Activated CD4-positive, alpha-beta T cell treated with anti-CD3 and anti-CD28 coated beads, Interleukin-10, Interleukin-2, amounts not matched to agents 100 ng/mL and 50 ng/mL, durations not matched to agents 16 hours and 8 hours (primary cell): ENCODE measurements at places on chromosomes 12 and 14.

DNA sequence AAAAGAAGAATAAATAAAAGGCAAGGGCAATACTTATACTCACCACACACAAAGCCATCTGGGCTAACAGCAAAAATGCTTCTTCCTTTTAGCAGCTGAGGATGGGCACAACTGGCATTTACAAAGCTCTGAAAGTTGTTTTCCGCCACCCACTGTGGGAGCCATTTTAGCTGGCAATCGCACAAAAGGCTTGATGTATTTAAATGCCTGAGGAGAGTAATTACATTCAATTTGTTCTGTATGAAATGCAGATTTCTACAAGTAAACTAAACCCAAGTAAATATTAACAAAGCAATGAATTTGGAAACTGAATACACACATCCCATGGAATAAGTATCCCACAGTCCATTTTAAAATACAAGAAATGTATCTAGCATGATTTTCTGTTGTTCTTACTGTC, 37.5 kb downstream of the LRIG3 start:
- DNase-seq: no peak

GRCh38 chr12:79547044-79547734, 143.6 kb downstream of the PAWR start:
- DNase-seq: no peak

GRCh38 chr14:91879196-91879595, 11.9 kb upstream of the TC2N start:
- DNase-seq: no peak

- DNase-seq: peak; percentile 23
Observed at GRCh38 chr14:24147761-24148428, 597 bp downstream of the RNF31 start.

- no peak for DNase-seq
Observed at GRCh38 chr12:118544569-118544968, 168.2 kb downstream of the SUDS3 start.

DNA sequence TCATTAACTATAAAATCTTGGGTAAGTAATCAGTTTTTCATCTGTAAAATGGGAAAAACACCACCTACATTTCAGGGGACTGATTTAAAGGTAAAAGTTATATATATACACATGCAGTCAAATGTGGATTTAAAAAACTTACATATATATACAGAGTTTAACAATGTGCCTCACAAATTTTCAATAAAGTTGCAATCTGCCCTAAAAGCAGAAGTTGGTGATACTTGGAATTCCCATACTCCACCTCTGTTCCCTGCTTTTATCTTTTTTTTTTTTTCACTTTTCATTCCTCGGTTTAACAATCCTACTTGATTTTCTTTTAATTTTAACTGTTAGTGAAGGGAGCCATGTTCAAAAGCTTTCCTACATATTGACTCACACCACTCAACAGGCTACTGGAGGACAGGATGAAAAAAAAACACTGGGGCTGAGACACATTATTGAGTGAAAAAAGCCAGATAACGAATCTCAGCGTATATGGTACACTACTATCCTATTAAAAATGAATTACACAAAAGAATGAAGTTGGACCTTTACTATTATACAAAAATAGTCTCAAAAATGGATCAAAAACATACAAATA, 24.3 kb downstream of the SPPL3 start:
- DNase-seq: no peak

GRCh38 chr12:9076733-9077132, 39.0 kb downstream of the A2M start:
- no peak for DNase-seq

DNA sequence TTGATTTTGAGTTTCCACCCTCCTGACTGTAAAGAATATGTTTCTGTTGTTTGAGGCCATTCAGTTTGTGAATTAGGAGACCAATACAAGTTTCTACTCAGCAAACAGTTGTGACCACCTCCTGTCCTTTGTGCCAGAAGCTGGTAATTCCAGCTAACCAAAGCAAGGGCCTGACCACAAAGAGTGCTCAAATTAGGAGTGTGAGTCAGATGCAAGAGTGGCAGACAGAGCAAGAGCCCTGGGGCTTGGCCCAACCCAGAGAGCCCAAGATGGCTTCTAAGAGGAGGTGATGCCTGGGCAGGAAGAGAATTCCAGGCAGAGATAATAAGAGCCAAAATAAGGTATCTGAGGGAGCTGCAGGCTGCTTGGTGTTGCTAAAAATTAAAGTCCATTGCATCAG, 77.7 kb upstream of the C14orf132 start:
- no peak for DNase-seq

- DNase-seq: no peak
Observed at GRCh38 chr12:51887476-51888315, at the start of gene ANKRD33. ANKRD33 (plus strand) TSS chr12:51888103; CDS start chr12:51888187, 84 bp downstream.

GRCh38 chr12:46933947-46934346, 108.2 kb upstream of the SLC38A4 start:
- DNase-seq: peak; percentile 14

DNA sequence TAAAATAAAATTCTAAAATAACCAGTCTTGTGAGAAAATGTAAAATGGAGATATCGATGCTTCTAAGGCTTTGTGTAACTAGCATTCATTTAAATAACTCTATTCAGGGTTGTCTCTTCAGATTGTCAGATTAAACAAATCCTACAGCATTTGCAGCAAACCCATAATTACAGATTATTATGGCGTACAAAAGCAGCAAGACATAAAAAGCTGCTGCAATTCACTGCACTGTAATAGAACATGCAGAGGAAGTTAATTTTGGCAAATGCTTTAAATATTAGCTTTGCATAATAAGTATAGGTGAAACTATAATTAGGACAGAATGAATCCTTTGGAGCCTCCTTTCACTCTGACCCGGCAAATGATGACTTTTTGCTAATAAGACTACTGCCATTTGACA, 98.3 kb downstream of the INSM2 start:
- DNase-seq: no peak

DNA sequence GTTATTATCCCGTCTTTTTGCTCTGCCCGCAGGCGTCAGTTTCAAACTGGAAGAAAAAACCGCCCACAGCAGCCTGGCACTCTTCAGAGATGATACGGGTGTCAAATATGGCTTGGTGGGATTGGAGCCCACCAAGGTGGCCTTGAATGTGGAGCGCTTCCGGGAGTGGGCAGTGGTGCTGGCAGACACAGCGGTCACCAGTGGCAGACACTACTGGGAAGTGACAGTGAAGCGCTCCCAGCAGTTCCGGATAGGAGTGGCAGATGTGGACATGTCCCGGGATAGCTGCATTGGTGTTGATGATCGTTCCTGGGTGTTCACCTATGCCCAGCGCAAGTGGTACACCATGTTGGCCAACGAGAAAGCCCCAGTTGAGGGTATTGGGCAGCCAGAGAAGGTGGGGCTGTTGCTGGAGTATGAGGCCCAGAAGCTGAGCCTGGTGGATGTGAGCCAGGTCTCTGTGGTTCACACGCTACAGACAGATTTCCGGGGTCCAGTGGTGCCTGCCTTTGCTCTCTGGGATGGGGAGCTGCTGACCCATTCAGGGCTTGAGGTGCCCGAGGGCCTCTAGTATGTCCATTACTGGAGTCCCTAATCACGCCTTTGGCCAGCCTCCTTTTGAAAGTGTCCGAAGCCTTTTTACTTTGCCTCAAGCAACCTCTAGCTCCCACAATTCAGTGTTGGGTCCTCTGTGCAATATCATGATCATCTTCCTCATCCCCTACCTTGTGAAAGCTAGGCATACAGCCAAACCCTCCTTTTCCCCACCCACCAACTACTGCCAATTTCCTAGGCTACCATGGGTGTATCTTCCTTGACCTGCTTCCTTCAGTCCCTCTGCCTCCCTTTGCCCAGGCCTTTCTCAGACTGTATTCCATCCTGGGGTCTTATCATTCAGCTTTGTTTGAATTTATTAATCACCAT, 891 bp downstream of the SPRYD4 start:
- DNase-seq: peak; percentile 20

DNA sequence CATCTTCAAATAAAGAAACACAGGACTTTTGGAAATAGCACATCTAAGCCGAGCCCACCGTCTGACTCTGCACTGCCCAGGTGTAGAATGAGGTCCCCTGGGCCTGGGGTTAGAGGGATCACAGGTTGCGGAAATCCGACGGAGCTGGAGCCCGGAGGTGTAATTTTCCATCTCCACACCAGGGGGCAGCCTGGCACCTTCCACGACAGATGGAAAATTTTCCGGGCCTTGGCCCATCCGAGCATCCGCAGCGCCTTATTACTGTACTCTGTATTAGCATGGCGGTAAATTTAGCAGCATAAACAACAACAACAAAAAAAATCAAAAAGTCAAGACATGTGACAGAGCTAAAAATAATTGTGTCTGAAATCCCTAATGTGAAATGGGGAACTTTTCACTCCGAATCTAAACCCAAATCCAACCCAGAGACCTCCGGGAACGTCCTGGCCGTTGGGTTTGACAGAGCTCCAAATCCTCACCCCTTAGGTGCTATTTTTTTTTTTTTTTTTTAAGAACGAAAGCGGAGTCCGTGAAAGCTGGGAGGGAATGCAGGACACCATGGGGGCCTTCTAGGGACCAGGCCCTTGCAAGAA, 93.9 kb downstream of the KSR2 start:
- DNase-seq: peak; percentile 75

DNA sequence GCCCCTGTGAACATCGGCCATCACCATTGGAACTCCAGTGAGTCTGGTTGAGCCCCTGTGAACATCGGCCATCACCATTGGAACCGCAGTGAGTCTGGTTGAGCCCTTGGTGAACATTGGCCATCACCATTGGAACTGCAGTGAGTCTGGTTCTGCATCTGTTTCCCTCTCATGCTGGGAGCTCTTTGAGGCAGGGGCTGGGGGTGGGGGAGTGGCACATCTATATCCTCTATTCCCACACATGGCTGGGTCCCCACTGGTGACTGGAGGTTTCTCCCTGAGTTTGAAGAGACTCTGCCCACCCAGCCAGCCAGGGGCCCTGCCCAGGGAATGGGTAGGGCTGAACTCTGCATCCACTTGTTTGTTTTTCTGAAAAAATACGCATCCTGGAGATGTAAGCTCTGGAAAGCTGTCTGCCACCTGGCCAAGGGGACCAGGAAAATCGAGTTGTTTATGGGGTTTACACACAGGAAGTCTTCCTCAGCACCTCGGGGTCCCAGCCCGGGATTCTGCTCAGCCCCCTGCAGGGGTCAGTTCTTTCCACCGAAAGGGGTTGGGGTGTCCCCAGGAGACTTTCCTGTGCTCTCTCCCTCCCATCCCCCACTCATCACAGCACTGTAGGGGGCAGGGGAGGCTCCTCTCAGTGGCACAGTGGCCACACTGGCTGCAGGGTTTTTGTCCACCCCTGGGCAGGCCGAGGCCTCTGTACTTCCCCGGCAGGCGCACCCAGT, 170.5 kb upstream of the GSC start:
- no peak for DNase-seq

DNA sequence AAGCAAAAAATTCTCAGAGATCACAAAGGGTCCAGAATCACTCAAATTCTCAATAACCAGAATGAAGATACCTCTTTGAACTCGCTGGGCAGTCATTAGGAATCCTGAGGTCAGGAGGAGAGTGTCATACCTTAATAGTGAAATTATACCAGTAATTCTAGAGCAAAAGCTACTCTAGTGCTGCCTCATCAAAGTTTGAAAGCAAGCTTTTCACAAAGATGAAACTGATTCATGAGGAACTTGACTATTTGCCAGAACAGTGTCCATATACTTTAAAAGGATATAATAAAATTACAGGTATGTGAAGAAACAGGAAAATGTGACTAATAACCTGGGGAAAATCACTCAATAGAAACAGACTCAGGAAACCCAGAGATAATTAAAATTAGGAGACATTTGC, 44.5 kb downstream of the EML5 start:
- no peak for DNase-seq

DNA sequence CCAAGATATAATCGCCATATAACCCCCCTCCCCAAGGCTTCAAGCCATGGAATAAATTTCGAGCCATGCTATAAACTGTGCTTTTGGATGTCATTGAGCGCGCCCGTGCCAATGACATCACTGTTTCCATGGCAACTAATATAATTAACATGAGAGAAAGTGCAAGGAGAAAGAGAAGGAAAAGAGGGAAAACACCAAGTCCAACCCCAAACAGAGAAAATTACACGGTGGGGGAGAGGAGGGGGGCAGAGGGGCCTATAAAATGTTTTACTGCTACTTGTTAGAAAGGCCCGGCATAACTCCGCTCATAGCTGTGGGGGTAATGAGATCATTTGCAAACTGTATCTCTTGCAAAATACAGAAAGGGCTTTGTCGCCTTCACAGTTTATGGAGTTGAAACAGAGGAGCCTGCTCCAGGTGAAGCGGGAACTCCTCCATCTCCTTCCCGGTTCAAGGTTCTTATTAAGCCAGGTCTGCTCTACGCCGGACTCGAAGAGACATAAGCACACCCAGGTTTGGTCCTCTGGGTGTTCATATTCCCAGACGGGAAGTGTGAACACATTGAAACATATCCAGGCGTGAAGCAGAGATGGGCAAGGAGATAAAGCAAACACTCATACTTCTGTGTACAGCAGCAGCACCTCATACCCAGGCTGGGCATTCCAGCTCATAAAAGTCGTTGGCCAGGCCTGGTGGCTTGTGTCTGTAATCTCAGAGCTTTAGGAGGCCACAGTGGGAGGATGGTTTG, 99.1 kb upstream of the MAP1LC3B2 start:
- no peak for DNase-seq

GRCh38 chr12:32448586-32448985, 49.2 kb downstream of the FGD4 start:
- peak; percentile 13 for DNase-seq

- DNase-seq: no peak
Observed at GRCh38 chr12:66739940-66740651, 61.2 kb upstream of the GRIP1 start.

DNA sequence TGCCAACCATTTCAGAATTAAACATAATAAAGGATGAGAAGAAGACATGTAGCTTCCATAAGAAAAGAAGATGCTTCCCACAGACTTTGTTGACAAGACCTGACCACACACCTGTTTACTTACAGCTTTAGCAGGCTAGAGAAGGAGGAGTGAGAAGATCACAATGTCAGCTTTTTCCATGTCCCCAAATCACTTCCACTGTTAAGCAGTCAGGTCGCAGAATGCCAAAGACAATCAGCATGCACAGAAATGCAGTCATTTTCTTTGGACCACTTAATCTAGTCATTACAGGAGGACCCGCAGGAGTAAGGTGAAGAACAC, 314.9 kb downstream of the SSPN start:
- DNase-seq: no peak

GRCh38 chr12:6532927-6533652, 1.2 kb upstream of the GAPDH start:
- DNase-seq: peak; percentile 75

- peak; percentile 12 for DNase-seq
Observed at GRCh38 chr12:63068857-63069442, 82.1 kb downstream of the AVPR1A start.

- no peak for DNase-seq
Observed at GRCh38 chr12:86134561-86134960, 121.6 kb downstream of the MGAT4C start.

DNA sequence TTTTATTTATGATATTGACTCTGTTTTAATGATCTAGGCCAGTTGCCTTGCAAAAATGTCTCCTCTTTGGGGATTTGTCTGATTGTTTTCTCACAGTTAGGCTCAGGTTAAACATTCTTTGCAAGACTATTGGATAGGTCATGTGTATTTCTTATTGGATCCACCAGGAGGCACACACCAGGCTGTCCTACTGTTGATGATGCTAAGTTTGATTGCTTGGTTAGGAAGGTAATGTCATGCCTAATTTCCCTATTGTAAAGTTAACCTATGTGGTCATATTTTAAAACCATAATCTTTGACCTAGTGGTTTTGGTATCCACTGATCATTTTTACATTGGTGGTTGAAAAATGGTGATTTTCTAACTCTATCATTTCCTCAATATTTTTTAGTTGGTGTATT, 137.1 kb downstream of the BRMS1L start:
- DNase-seq: peak; percentile 36
